ENCODE measurements at places on chromosomes 13 and 19.

DNA sequence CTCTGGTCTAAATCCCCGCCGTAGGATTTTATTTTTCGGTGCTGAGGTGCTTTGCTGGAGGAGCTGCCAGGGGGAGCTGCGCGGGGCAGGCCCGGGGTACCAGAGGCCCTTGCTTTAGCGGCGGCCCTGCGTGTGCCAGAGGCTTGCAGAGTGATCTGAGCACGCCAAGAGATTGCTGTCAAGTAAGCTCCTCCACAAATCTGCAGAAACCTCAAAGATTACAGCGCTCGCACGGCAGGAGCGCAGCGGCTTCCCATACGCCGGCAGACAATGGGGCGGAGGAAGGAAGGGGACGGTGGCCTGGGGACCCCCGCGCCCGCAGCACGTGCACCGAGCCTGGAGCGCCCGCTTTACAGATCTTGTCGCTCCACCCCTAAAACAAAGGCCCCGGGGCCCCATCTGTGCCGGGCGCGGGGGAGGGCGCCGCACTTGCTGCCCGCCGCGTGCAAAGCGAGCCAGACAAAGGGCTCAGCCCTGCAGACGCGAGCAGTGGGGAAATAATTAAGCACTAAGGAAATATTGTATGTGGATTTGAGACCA lies 9.1 kb upstream of the C19orf12 start:
- peak; percentile 52 for DNase-seq

DNA sequence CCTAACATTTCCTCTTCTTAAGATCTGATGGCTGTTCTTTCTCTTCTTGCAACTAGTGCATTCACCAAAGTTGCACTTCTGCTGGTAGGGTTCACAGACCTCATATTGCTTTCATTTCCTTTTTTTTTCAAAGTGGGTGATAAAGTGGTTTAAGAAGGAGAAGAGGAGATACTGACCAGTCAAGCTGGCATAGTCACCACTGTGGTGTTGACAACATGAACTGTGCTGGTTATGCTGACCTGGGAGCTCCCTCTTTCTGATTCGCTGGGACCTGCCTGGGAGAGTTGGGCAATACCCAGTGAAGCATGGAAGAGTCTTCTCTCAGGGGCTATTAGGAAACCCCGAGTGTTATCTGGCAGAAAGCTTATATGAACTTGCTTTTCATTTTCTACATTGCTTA lies 222.9 kb downstream of the SLITRK5 start:
- DNase-seq: no peak

DNA sequence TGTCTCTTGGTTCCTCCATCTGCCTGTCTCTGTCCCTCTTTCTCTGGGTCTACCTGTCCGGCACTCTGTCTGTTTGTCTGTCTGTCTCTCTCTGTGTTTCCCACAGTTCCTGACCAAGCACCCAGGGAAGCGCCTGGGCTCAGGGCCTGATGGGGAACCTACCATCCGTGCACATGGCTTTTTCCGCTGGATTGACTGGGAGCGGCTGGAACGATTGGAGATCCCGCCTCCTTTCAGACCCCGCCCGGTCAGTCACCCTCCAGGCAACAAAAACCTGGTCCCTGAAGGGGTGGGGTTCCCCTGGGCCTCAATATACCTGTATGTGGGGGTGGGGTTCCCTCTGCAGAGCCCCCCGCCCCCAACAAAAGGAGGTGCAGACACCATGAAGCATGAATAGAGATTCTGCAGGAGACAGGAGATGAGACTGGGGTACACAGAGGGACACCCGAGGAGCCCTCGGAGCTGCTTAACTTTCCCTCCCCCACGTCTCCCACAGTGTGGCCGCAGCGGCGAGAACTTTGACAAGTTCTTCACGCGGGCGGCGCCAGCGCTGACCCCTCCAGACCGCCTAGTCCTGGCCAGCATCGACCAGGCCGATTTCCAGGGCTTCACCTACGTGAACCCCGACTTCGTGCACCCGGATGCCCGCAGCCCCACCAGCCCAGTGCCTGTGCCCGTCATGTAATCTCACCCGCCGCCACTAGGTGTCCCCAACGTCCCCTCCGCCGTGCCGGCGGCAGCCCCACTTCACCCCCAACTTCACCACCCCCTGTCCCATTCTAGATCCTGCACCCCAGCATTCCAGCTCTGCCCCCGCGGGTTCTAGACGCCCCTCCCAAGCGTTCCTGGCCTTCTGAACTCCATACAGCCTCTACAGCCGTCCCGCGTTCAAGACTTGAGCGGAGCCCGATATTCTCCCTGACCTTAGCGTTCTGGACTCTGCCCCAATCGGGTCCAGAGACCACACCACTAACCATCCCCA lies 2.6 kb upstream of the CACNG7 start:
- DNase-seq: peak; percentile 41

- DNase-seq: no peak
These were observed at the start of gene KLK2 for GRCh38 chr19:50873056-50873455. TSS of gene KLK2 (plus strand) at chr19:50873439. CDS start at chr19:50873474, 35 bp downstream.

DNA sequence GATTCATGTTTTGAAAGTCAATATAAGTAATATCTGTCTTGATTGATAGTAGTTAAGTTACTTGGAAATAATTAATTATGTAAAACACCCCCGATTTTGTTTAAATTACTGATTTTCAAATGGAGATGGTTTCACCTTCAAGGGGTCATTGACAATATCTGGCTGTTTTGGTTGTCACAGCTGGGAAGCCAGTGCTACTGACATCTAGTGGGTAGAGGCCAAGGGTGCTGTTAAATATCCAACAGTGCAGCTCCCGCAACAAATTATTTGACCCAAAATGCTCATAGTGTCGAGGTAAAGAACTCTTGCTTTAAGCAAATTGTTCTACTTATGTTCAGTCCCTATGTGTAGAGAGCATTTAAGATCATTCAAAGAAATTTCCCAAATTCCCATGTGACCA lies 50.6 kb upstream of the PCDH20 start:
- no peak for DNase-seq

DNA sequence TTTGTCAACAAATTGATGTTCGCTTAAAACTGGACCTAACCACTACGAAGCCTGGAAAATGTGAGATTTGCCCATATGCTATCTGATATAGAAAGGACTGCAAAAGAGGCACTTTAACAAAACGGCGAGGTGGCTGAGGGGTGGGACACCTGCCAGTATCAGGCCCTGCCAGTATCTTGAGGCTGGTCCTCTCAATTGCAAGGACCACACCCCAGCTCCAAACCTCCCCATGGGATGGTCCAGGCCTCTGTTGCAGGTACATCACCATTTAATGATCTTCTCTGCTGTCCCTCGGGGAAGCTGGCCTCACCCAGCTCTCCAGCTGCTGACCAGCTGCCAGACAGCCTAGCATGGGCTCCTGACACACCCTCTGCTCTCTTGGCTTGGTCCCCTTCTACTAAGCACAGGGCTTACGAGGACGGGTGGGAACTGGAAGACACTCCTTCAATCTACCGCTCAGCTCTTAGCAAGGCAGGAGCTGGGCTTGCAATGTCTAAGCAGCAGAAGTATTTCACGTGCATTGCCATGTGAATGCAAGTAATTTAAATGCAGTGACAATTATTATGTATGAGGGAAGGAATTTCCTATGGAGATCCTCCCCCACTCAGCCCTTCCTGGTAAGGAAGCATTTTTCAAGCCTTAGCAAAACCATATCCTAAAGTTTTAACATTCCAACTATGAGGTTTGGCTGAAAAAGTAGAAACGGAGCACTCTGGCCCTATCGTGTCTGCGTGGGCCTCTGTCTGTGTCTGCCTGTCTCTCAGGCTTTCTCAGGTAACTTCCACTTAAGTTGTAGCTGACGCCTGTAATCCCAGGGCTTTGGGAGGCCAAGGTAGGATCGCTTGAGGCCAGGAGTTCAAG lies 63.9 kb downstream of the LATS2 start:
- no peak for DNase-seq

GRCh38 chr13:50940509-50940908 lies 30.9 kb downstream of the RNASEH2B start:
- no peak for DNase-seq

DNA sequence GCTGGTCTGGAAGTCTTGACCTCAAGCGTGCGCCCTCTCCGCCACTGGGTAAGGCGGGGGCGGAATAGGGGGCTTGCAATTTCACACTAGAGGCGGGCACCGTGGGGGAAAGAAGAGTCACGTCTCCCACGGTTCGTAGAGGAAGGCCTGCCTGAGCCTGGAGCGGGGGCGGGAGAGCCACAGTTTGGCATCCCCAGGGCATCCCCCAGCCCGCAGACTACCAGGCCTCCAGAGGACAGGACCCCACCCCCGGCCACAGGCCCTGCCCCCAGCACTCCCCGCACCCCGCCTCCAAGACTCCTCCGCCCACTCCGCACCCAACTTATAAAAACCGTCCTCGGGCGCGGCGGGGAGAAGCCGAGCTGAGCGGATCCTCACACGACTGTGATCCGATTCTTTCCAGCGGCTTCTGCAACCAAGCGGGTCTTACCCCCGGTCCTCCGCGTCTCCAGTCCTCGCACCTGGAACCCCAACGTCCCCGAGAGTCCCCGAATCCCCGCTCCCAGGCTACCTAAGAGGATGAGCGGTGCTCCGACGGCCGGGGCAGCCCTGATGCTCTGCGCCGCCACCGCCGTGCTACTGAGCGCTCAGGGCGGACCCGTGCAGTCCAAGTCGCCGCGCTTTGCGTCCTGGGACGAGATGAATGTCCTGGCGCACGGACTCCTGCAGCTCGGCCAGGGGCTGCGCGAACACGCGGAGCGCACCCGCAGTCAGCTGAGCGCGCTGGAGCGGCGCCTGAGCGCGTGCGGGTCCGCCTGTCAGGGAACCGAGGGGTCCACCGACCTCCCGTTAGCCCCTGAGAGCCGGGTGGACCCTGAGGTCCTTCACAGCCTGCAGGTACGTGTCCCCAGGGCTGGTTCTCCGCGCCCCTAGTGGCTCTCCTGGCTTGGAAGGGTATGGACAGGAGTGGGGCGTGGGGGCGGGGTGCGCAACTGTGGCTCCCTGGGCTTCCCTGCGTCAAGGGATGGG lies at the start of gene ANGPTL4:
Gene ANGPTL4, plus strand, starts transcription at position 353 of the 969 bp plus-strand sequence. Its CDS starts 167 bp downstream, at position 520.
- no peak for DNase-seq

DNA sequence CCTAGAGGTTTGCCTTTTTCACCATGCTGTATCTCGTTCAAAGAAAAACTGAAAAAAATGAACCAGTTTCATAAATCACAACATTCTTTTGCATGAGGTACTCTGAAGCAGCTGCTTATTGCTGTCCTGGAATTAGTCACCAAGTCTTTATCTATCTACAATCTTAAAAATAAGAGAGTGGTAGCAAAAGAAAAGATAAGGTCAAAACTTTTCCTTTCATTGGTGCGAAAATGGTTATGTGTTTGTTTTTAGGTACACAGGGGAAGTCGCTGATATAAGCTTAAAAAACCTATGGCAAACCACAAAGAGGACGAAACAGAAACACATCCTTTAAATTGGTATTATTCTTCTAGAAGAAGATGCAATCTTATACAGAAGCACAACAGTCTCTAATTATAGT lies 20.7 kb downstream of the OBI1 start:
- no peak for DNase-seq

GRCh38 chr19:49301866-49302252 lies 23.1 kb downstream of the SLC6A16 start:
- no peak for DNase-seq

GRCh38 chr19:17854061-17854460 lies 5.6 kb upstream of the RPL18A start:
- DNase-seq: no peak

GRCh38 chr13:77325371-77325980 lies 1.4 kb downstream of the MYCBP2 start:
- DNase-seq: peak; percentile 31

- no peak for DNase-seq
These were observed 38.1 kb downstream of the UCHL3 start for GRCh38 chr13:75587679-75588078.

- DNase-seq: no peak
These were observed 521.0 kb downstream of the SUCLA2 start for GRCh38 chr13:47480121-47480520.

DNA sequence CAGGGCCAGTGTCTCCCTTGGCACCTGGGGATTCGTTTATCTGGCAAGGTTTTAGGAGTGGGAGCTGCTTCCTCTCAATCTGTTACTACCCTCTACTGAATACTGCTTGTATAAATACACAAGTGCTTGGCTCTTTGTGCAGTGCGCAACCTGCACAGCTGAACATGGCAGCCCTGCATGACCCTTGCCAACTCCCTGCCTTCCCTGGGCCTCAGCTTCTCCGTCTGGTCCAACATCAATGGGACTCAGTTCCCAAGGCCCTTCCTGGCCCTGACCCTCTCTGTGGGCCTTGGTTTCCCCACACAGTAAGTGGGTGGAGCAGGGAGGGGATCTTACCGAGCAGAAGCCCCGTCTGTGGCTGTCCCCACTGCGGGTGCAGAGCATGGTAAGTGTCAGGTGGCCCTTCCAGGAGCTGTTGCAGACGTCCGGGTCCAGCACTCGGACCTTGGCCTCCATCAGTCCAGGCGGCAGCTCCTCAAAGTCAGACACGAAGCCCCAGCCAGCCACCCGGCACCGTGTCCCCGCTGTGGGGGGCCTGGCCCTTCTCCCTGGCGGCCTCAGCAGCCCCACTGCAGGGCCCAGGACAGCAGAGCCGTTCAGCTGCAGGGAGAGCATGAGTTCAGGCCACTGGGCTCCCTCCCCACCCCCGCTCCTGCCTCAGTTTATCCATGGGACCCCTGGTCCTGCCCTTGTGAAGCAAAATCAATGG lies 8.5 kb downstream of the PRSS57 start:
- DNase-seq: no peak

GRCh38 chr13:114200399-114200911 lies 21.4 kb downstream of the CFAP97D2 start:
- no peak for DNase-seq
